GM12878 (cell line): ENCODE measurements at places on chromosomes 7 and 10. TPM values are rescaled to one million over a fixed set of nuclear protein-coding genes. Genes with fewer than 3 reads are reported as not detected.

The CYP3A7 gene
- total RNA-seq: not detected in 2 replicates

The STEAP1 gene
- 2.1 and 3.2 TPM in 2 replicates for total RNA-seq

The HYAL4 gene
- 0.37 TPM in 1 of 2 replicates, not detected in the other for total RNA-seq

The ZNF783 gene
- total RNA-seq: 12.9 and 14.4 TPM in 2 replicates

The GPER1 gene
- 6.3 and 7.7 TPM in 2 replicates for total RNA-seq

The SH2D4B gene
- total RNA-seq: 0.13 and 0.19 TPM in 2 replicates

The AP5Z1 gene
- 35.3 and 43.4 TPM in 2 replicates for total RNA-seq

The PIK3AP1 gene
- total RNA-seq: 137 and 142 TPM in 2 replicates

The CPA2 gene
- 1.4 and 1.9 TPM in 2 replicates for total RNA-seq

The SLC25A40 gene
- 32.3 and 33.0 TPM in 2 replicates for total RNA-seq

The IDI2 gene
- total RNA-seq: not detected in 2 replicates

The LANCL2 gene
- total RNA-seq: 16.1 and 17.4 TPM in 2 replicates
